Stimulated activated CD8-positive, alpha-beta memory T cell treated with anti-CD3 and anti-CD28 coated beads, Interleukin-15, amount 100 ng/mL, for 48 hours (primary cell): ENCODE measurements at places on chromosomes 6 and 20.

- no peak for DNase-seq
These were observed 151.0 kb downstream of the CLIC5 start for GRCh38 chr6:45864651-45865050.

- no peak for DNase-seq
These were observed 36.1 kb downstream of the NKX2-4 start for GRCh38 chr20:21361266-21361665.

GRCh38 chr6:14516956-14517355 is 399.4 kb downstream of the CD83 start:
- no peak for DNase-seq

DNA sequence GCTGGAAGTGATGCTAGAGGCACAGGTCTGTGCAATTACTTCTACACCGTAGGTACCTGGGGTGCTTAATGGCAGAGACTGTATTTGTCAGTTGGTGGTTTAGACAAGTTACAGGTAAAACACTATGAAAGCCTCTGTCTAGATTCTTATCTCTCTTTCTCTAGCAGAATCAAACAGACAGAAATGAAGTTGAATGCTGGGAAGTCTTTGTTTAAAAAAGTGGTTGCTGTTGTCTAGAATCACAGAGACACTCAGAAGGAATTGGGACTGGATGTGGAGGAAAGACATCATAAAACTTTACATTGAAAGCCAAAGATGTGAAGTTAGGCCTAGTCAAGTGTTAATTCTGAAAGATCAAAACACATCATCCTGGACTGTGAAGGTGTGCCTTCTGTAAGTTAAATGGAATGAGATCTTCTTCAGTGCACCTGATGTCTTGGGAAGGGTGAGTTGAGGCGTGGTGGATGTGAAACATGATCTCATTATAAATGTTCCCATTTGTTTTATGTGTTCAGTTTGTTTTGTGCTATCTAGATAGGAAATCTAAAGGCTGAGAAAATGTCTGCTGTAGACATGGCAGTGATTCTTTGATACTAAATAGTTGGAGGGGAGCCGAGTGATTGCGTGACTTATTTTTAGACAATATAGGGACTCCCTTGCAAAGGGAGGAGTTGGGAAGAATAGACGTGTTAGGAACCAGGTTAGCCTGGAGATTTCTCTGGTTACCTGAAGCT is 290.2 kb downstream of the SOX4 start:
- DNase-seq = no peak

GRCh38 chr20:32612351-32613191 is 27.4 kb upstream of the NOL4L start:
- no peak for DNase-seq

DNA sequence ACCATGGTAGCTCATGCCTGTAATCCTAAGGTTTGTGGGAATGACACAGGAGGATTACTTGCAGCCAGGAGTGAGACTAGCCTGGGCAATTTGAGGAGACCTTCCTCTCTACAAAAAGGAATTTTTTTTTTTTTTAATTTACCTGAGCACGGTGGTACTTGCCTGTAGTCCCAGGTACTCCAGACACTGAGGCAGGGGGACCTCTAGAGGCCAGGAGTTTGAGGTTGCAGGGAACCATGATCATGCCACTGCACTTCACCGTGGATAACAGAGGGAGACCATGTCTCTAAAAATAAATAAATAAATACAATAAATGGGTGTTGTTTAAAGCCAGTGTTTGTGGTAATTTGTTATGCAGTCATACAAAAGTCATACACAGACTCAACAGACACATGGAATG is 2.4 kb upstream of the HLA-F start:
- no peak for DNase-seq

- DNase-seq = no peak
These were observed 32.9 kb upstream of the ID1 start for GRCh38 chr20:31572042-31572700.

DNA sequence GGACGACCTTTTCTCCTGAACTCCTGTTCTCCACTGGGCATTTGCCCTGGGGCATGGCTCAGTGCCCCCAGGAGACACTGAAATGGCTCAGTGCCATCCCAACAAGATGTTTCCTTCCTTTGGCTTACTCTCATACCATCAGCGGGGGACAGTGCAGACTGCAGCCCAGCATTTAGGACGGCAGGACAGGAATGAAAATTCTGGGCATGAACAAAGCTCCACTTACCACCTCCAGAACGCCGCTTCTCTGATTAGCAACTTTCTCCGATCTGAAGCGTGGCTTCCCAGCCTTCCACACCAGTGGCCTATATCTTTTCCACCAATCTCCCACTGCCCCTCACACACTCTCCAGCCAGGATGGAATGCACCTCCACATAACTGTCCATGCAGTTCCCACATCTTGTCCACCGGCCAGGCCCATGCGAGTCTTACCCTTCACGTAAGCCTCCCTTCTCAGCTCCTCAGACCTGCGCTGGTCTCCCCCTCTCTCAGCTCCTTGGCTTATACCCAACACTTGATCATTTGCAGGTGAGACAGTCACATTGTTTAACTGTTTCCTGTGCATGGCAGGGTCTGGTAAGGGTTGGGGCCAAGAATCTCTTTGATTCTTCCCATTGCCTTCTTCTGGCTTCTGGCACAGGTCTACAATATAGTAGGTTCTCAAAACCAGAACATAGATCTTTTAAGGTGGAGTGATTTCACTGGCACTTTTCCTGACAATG is 114.5 kb downstream of the FYN start:
- no peak for DNase-seq

DNA sequence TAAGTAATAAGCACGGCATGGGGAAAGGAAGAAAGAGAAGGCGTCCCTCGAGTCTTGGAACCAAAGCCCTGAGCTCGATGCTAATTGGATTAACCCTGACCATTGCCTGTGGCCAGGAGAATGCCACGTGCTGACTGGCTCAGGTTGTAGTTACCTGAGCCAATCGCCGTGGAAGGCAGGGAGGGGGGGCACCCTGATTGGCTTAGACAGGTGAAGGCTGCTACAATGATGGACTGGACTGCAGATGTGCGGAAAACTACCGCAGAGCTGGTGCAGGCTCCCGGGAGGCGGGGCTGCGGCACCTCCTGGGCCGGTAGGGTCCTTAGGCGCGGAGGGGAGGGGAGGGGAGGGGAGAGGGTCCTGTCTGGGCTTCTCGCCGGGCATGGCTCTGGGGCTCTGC is 121.3 kb downstream of the TFAP2C start:
- no peak for DNase-seq

DNA sequence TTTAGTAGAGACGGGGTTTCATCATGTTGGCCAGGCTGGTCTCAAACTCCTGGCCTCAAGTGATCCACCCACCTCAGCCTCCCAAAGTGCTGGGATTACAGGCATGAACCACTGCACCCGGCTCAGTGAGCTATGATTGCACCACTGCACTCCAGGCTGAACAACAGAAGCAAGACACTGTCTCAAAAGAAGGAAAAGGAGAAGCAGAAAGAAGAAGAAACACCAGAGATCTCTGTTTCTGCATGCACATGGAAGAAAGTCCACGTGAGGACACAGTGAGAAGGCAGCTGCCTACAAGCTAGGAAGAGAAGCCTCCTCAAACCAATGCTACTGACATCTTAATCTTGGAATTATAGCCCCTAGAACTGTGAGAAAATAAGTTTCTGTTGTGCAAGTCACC is 16.0 kb downstream of the ECT2L start:
- DNase-seq = no peak

- DNase-seq = no peak
These were observed 40.2 kb upstream of the CD83 start for GRCh38 chr6:14077193-14077867.

DNA sequence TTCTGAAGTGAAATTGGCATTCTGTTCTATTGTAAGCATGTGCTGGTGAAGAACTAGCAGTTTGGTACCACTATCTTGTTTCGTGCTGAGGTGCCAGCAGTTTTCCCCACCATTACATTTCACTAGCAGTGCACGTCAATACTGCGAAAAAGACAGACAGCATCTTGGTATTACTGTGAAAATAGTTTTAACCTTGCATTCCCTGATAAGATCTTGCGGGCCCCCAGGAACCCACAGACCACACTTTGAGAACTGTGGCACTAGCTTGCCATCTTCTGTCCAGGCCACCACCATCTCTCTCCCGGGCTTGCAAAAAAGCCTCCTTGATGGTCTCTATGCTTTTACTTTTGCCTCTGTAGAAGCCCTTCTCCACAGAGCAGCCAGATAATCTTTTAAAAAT is 185.7 kb downstream of the BACH2 start:
- DNase-seq = peak; percentile 66

- DNase-seq = no peak
These were observed 23.2 kb upstream of the FAM50B start for GRCh38 chr6:3825851-3826581.

- DNase-seq = no peak
These were observed 64.8 kb downstream of the FARS2 start for GRCh38 chr6:5326022-5326641.

GRCh38 chr6:7668936-7669335 is 57.0 kb upstream of the BMP6 start:
- DNase-seq = no peak

- no peak for DNase-seq
These were observed 11.2 kb upstream of the C20orf144 start for GRCh38 chr20:33650753-33651561.

DNA sequence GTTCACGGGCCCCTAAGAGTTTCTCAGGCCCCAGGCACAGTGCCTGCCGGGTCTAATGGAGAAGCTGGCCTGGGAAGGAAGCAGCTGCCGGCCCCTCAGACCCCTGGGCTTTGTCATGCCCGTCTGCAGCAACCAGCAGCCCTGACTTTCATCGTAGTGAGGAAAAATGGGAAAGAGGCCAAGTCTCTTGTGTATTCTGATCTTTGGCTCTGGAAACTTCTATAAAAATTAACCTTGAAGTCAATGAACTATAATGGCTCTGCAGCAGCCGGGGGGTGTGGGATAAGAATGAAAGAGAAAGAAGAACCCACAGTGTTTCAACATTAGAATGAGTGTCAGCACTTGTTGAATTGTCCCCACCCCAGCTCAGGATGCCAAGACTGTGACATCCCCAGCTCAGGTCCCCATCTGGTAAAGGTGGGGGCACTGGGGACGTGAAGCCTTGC is 12.9 kb downstream of the TGM2 start:
- peak; percentile 5 for DNase-seq

GRCh38 chr20:34110025-34110744 is 1.9 kb downstream of the EIF2S2 start:
- DNase-seq = no peak

DNA sequence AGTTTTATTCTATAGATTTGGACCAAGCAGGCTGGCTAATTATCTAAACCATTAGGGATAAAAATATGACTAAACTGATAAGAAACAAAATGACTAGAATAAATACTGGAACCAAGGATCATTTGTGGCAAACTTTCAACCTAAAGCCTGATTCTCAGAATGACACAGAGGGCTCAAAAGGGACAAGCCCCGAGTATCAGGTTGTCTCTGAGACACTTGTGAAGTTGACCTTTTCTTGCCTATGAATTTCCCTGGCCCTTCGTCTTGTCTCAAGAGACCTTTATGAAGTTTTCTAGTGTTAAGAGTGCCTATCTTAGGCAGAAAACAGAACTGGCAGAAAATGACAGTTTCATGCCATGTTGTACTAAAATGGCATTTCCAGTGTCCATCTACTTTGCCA is 68.3 kb downstream of the IMPG1 start:
- DNase-seq = no peak

DNA sequence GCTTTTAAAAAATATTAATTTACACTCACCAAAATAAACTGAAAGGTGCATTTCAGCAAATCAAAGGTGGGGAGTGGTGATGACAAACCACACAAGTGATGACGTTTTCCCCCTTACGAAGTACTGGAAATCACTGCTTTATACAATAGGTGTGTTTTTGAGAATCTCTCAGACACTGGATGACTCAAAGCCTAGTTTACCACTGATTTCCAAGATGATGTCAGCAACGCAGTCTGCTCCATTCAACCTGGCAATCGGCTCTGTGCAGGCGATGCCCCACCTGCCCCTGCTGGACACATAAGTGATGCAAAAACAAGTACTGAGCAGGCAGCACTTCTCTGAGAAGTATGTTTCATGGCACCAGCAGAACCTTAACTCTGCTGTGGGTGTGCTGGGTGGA is 114.4 kb downstream of the SOD2 start:
- no peak for DNase-seq

GRCh38 chr6:20564269-20564668 is 30.0 kb downstream of the CDKAL1 start:
- no peak for DNase-seq

GRCh38 chr6:89084954-89085353 is 4.4 kb downstream of the PNRC1 start:
- no peak for DNase-seq

GRCh38 chr6:26329763-26330511 is 35.1 kb upstream of the BTN3A2 start:
- DNase-seq = no peak

GRCh38 chr6:110345025-110345424 is 13.1 kb downstream of the METTL24 start:
- DNase-seq = no peak

DNA sequence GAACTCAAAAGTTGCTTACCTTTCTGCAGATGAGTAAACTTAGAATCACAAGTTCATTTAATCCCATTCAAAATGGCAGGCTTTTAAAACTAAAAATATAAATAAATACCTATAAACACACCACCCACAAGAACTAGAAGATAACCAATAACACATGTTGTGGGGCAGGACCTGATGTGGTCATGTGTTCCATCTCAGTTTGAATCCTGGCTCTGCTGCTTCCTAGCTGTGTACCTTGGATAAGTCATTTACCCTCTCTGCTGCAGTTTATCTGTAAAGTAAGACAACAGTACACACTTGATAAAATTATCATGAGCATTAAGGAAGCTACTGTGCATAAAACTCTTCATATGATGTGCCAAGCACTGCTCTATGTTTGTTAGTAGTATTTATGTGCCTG is 22.0 kb downstream of the TRIM27 start:
- DNase-seq = no peak

DNA sequence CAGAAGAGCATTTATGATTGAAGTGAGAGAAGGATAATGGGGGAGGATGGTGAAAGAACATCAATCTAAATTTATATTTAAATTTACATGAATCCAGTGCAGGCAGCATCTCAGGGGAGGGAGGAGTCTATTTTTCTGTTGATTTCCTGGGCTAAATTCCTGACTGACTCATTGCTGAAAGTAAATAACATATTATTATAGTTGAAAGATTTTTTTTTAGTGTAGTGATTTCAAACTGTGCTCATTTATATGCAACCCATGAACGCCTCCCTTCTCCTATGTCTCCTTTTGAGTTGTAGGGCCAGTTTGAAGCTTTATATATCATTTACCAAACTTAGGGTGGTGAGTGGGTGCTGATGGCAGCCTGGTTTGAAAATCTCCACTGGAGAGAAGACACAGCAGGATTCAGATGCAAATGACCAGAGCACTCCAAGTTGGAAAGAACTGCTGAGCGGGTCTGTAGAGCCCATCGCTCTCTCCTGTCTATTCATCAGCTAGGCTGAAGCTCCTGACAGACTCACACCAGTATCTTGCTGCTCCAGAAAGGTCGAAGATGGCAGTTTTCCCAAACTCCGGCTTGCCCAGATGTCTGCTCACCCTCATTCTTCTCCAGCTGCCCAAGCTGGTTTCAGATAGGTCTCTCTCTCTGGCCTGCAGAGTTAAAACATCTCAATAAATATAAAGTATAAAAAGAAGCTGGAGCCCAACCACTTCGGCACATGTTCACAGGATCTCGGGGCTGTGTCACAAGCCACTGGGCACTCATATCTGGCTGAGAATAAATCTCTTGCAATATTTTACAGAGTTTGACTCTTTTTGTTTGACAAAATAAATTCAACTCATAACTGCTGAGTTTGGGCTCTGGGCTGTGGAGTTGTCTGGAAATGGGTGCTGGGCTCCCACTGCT is 18.3 kb downstream of the BTN2A1 start:
- DNase-seq = no peak

- no peak for DNase-seq
These were observed 650.6 kb upstream of the ARID1B start for GRCh38 chr6:156126535-156126934.
